ENCODE measurements at places on chromosomes 2 and 18.

- no peak for DNase-seq
Observed at GRCh38 chr2:40072442-40073232, 293.6 kb upstream of the THUMPD2 start.

DNA sequence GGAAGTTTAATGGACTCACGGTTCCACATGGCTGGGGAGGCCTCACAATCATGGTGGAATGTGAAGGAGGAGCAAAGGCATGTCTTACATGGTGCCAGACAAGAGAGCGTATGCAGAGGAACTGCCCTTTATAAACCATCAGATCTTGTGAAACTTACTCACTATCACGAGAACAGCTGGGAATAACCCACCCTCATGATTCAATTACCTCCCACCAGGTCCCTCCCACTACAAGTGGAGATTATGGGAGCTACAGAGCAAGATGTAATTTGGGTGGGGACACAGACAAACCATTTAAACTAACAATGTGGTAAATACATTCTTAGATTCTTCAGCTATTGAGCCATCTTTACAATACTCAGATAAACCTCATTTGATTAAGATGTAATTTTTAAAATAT is 176.1 kb downstream of the SH3BP4 start:
- no peak for DNase-seq

- no peak for DNase-seq
Observed at GRCh38 chr2:126699716-126700581, 44.0 kb downstream of the GYPC start.

GRCh38 chr2:54456362-54456611 is 160 bp downstream of the SPTBN1 start:
- no peak for DNase-seq

GRCh38 chr18:63440219-63440618 is 17.9 kb upstream of the VPS4B start:
- DNase-seq, result no peak

DNA sequence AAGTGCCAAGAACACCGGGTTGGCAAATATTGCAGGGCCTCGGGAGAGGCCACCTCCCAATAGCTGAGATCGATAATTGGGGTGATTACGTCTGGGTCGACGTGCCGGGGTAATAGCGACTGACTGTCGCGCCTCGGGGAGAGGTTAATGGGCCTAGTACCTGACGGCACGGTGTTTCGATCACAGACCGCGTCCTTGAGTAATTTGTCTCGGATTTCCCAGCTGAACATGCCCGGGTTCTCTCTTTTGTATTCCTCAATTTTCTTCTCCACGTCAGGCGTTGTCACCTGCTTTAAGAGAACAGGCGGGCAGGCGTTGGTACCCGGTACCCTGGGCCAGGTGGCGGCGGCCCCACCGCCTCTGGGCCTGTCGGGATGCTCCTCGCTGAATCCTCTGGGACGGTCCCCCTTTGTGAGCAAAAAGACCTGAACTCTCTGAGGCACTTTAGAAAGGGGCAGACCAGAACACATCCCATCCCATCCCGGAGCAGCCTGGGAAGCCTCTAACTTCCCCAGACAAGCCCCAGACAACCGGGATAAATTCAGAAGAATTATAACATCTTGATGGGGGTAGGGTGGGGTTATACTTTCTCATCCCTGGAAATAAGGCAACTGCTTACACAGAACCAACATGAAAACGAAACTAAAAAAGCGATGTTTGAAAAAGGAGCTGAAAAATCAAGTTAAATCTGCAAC is 3.3 kb downstream of the PAX3 start:
- DNase-seq, result no peak

DNA sequence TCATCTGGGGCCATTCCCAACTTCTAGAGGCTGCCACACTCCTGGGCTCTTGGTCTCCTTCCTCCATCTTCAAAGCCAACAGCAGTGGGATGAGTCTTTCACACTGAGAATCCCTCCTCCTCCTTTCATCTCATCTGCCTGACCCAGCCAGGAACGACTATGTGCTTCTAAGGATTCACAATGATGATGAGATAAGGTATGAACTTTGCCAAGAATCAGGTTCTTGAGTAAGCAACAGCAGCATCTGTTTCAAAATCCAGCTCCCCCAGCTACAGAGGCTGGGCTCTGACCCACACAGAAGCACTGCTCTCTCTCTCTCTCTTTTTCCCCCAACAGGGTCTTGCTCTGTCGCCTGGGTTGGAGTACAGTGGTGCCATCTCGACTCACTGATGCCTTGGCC is 46.4 kb downstream of the TIMM21 start:
- no peak for DNase-seq

- no peak for DNase-seq
Observed at GRCh38 chr2:159114835-159115234, 146.4 kb downstream of the TANC1 start.

DNA sequence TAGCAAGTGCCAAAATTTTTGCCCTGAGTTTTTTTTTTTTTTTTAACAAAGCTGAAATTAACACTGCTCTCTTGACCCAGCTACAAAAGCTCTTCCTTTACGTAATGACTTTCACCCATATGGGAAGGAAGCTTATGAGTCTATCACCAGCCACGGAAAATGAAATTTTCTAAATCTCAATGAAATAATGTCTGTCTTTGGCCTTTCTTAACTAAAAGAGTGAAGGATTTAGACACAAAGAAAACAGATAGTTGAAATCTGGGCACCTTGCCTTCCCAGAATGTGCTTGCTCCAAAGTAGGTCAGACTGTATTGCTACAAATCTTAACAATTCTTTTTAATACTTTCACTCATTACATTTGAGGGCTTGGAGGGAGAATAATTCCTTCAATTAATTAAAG is 180.8 kb upstream of the MGAT5 start:
- DNase-seq, result no peak

DNA sequence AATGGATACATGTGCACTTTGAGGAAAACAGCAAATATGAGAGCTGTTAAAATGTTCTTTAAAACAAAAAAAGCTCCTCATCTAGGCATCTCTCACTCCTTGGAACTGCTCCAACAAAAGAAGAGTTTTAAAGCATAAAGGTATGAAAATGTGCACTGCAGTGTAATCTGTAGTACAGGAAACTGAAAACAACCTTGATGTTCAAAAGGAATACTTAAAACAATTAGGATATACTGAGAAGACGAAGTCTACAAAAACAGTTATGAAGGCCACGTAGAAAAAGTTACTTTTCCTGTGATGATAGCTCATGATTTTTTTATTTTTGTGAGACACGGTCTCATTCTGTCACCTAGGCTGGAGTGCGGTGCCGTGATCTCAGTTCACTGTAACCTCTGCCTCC is 2.1 kb upstream of the GPR75 start:
- no peak for DNase-seq

DNA sequence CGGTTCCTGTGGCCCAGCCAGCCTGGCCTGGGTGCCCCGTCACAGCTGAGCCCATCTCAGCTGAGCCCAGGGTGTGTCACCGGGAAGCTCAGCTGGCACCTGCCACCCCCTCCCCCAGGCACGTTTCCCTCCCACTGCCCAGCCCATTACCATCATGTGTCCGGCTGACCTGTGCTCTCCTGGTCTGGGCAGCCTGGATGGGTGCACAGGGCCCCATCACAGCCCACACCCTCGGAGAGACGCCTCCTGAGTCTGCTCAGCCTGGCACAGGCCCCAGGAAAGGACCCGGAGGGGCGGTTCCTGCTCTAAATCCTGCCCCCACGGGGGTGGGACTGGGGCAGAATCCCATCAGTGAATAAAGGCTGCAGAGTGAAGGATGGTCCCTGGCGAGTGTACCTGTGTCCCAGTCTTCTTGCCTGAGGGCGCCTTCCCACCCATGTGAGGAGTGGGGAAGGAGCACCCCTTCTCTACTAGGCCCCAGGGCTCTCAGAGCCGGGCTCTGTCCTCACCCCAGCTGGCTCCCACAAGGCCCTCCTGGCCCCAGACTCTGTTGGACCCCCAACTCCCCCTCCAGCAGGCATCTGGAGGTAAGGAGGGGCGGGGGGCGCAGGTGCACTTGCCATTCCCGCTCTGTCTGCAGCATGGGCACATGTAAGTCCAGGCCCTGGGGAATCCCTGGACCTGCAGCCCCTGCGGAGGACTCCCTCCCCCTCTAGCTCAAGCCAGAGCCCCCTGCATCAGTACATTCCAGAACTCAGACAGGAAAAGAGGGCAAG is 21.2 kb downstream of the GPC1 start:
- no peak for DNase-seq

DNA sequence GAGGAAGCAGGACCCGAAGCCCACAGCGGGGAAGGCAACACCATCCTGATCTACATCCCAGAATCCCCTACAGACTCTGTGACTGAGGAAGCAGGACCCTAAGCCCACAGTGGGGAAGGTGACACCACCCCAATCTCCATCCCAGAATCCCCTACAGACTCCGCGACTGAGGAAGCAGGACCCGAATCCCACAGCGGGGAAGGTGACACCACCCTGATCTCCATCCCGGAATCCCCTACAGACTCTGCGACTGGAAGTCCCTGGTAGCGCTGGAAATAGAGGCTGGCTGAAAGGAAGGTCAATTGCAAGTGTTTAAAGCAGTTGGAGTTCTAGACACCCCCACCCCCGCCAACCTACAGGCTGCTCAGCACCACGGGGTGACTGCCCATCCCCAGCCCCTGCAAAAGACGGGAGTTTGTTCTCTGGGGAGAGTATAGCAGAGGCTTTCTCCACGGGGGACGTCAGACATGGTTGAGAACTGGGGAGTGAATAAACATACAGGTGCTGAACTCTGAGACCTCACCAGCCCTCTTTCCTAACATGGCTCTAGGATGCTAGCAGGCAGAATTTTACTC is 21.0 kb downstream of the CIB4 start:
- no peak for DNase-seq

Measured in activated naive CD4-positive, alpha-beta T cell (primary cell).